ENCODE measurements at places on chromosomes 5 and 9. TPM values are rescaled to one million over a fixed set of nuclear protein-coding genes. Genes with fewer than 3 reads are reported as not detected.

The TEX48 gene
- not detected for total RNA-seq

The EFNA5 gene
- 0.66 TPM for total RNA-seq

The HTR4 gene
- total RNA-seq, result not detected

The NOTCH1 gene
- 30.4 TPM for total RNA-seq

The DDX4 gene
- total RNA-seq, result not detected

The TMEM174 gene
- total RNA-seq, result not detected

The NUDT12 gene
- 7.4 TPM for total RNA-seq

The MAMDC2 gene
- total RNA-seq, result 1.8 TPM

The GABRA6 gene
- total RNA-seq, result 0.29 TPM

The SLCO4C1 gene
- not detected for total RNA-seq

All from placental pericyte (primary cell).